Activated T-cell treated with anti-CD3 and anti-CD28 coated beads, Interleukin-2, amount 50 U/mL, for 4 hours (primary cell): ENCODE measurements at places on chromosomes 12 and 14. TPM values are rescaled to one million over a fixed set of nuclear protein-coding genes. Genes with fewer than 3 reads are reported as not detected.
A peak's percentile ranks its signal among the peaks of the same experiment; 100 is the strongest.

- DNase-seq: no peak
These were observed 17.9 kb downstream of the SIVA1 start for GRCh38 chr14:104770851-104771272.

GRCh38 chr12:93348575-93349435, 28.9 kb upstream of the NUDT4 start:
- no peak for DNase-seq

DNA sequence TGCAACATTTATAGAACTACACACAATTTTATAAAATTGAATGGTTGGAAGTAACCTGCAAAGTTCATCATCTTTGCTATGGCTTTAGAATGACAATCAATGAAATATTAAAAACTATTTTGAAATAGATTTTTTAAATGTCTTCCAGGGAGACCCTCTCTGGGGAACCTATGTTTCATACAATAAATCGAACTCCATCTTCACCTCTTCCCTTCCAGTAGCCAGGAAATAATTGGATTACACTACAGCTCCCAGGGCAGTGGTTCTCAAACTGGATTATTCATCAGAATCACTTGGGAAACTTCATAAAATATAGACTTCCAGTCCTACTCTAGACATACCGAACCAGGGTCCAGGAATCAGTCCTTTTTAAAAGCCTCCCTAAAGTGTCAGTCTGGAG, 328.4 kb downstream of the DUSP6 start:
- no peak for DNase-seq

- DNase-seq: no peak
These were observed 28.2 kb upstream of the TMEM233 start for GRCh38 chr12:119565404-119565803.

- DNase-seq: peak; percentile 52
These were observed 125.7 kb downstream of the TSPAN9 start for GRCh38 chr12:3202734-3203446.

DNA sequence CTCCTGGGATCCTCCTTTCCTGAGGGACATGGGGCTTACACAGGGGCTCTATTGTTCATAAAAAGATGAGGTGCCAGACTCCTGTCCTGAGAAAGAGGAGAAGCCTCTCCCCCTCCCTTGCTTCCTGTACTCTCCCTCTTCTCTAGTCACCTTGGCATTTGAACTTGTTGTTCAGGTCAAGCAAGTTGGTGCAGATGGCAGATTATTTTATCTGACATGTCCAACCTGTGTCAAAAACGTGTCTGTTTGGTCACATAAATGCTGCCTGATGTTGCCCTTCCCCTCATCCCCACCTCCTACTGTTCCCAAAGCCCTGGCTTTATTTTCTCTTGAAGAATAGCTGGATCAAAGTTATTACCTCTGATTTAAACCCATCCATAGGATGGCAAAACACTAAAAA, 154.8 kb downstream of the TMX1 start:
- DNase-seq: no peak

GRCh38 chr14:51147183-51147582, 52.3 kb upstream of the TRIM9 start:
- DNase-seq: no peak

- DNase-seq: no peak
These were observed 18.5 kb downstream of the UTP20 start for GRCh38 chr12:101298426-101298825.

DNA sequence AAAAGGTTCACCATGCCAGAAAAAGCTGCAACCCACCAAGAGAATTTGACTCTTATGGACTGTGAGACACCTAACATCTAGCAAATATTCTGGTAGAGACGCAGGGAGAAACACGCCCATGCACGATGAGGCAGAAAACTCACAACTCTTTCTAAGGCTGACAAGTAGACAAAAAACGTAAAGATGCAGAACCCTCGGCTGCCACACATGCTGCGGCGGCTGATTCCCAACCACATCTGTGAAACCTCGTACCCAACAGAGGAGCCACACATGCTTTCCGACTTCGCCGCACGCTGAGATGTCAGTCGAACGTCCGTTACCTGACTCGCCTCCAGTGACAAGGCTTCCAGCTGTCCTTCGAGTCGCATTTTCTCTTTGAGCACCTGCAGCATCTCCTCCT, 21.8 kb downstream of the GOLGA3 start:
- DNase-seq: peak; percentile 28

- no peak for DNase-seq
These were observed 48.2 kb downstream of the CRY1 start for GRCh38 chr12:107045186-107045585.

GRCh38 chr14:81432219-81432661, 32.1 kb upstream of the STON2 start:
- DNase-seq: no peak

DNA sequence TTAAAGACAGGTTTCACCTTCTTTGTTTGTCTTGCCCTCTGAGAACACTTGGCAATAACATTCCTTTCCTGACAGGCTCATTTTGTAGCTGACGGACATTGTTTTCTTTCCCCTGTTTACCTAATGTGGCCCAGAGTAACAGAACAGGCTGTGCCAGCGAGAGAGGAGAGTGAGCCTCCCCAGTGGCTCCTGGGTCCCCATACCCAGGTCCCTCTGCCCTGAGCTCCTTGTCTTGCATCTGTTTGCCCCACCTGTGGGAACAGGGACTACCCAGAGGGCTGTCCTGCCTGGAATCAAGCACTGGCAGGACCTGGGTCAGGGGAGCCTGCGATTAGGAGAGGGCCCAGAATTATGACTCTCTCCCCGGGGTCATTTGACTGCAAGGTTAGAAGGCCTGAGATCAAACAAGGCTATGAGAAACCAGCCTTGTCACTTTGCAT, 222.9 kb downstream of the ZFP36L1 start:
- DNase-seq: no peak

- DNase-seq: no peak
These were observed 116.6 kb upstream of the RTL1 start for GRCh38 chr14:101019990-101020710.

- DNase-seq: no peak
These were observed 4.4 kb upstream of the CSRNP2 start for GRCh38 chr12:51087818-51088217.

DNA sequence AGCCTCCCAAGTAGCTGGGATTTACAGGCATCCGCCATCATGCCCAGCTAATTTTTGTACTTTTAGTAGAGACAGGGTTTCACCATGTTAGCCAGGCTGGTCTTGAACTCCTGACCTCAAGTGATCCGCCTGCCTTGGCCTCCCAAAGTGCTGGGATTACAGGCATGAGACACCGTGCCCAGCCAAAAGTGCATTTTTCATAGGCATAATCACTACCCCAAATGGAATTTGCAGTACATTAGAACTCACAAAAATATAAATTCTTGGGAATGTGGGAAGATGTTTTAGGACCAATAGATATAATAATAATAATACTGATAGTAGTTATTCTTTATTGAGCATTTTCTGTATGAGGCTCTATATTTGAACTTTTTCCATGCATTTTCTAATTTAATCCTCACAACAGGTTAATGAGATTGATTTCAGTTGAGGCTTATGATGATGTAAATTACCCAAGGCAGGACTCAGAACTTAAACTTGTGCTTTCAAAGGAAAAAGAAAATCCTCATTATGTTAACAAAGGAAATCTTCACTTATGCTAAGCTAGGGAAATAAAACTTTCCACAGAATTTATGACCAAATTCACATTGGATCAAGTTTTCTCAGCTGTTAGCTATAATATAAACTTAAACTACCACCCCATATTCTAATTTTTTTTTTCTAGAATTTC, 121.6 kb downstream of the SRGAP1 start:
- DNase-seq: no peak

DNA sequence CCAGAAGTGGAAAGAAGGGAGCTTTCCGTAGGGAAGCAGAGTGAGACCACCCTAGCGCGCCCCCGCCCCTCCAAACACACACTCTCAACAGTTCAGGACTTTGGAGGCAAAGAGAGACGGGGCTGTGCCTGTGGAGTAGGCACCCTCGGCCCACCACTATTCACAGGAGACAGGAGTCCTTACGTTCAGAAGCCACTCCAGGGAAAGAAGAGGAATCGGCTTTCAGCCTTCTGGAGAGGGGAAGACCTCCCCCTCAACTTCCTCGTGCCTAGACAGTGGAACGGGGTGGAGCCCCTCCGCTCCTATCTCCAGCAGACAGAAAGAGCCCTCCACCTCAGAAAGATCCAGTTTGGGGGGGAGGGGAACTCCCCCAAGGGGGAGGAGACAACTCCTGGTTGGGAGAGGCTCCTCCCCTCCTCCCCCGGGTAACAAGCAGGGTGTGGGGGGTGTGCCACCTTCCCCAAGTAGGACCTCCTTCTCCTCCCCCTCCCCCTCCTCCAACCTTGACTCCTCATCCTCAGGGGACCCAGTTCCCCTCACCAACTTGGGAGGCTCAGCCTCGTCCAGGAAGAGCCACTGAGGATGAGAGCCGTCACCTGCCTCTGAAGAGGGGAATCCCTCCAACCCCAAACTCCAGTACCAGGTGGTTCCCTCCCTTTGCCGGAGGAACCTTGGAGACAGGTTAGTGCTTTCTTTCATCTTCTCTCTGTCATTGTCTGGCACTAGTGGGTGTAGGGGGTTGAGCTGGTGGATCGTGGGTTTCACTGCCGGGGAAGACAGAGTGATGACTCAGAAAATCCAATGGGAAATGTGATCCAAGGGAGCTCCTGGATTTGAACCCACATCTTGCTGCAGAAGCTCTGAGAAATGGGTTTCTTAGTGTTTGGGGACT, 883 bp downstream of the FOXJ2 start:
- peak; percentile 50 for DNase-seq

DNA sequence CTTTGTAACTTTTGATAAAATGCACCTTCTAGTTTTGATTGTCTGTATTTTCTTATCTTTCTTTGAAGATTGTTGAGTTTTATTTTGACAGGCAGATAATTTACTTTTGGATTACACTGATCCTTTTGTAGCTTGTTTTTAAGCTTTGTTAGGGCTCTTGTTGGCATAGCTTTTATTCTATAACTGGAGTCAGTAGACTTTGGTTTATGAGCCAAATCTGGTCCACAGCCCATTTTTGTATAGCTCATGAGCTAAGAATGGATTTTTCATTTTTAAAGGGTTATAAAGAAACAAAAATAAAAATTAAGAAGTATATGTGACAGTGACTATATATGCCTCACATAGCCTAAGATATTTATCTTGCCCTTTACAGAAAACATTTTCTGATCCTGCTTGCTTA, 142.3 kb downstream of the FUT8 start:
- DNase-seq: no peak

DNA sequence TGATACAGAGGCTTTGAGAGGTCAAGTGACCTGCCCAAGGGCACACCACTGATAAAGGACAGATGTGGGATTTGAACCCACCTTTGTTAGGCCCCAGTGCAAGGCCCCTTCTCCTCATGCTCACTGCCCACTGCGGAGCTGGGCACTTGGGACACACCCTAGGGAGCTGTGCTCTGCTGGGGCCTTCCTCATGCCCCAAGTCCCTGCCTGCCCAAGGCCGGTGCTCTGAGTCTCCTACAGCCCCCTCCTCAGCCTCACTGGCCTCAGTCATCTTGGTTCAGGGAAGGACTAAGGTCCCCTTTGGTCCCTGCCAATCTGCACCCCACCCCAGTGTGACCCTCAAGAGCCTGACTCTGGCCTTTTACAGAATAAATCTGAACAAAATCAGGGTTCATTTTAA, 7.9 kb upstream of the OAS3 start:
- no peak for DNase-seq

DNA sequence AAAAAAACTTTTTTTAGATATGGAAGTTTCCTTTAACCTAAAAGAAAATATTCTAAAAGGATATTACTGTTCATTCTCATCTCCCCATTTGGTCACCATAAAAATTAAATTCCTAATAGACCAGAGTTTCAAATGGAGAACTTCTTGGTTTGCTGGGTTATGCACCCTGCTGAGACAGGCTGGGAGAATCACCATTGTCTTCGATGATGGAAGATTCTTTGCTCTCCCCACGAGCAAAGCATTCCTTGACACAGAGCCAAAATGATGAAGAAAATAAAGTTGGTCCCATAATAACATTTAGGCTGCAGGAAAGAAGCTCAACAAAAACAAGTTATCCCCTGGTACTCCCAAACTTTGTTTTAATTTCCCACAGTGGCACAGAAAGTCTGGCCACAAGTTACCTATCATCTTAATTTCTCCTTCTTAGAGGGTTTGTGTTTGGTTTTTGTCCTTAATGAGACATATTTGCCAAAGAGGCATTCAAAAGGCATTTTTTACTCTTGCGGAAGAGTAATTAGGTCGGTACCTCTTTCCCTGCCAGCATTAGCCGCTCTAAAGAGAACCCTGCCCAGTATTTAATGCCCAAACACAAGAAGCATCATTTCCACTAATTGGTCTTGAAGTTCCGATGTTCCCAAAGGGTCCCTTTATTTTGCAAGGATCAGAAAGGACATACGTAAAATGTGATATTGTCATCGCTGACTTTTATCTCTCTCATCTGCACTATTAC, 4.8 kb downstream of the DIO2 start:
- DNase-seq: no peak

DNA sequence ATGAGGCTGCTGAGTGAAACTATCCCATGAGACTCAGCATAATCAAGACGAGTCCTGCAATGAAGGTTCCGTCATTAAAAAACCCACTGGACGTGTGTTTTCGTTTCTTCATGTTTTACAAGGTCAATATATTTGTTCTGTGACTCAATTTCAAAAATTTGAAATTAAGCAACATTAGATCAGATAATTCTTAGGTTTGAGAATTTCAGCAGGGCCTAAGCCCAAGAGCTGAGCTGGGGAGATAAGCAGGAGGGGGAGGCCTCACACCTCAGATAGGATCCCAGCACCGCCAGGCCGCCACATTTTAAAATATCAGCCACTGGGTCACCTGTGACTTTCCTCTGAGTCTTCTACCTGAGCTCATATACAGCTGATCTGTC, 13.3 kb downstream of the STX2 start:
- no peak for DNase-seq

DNA sequence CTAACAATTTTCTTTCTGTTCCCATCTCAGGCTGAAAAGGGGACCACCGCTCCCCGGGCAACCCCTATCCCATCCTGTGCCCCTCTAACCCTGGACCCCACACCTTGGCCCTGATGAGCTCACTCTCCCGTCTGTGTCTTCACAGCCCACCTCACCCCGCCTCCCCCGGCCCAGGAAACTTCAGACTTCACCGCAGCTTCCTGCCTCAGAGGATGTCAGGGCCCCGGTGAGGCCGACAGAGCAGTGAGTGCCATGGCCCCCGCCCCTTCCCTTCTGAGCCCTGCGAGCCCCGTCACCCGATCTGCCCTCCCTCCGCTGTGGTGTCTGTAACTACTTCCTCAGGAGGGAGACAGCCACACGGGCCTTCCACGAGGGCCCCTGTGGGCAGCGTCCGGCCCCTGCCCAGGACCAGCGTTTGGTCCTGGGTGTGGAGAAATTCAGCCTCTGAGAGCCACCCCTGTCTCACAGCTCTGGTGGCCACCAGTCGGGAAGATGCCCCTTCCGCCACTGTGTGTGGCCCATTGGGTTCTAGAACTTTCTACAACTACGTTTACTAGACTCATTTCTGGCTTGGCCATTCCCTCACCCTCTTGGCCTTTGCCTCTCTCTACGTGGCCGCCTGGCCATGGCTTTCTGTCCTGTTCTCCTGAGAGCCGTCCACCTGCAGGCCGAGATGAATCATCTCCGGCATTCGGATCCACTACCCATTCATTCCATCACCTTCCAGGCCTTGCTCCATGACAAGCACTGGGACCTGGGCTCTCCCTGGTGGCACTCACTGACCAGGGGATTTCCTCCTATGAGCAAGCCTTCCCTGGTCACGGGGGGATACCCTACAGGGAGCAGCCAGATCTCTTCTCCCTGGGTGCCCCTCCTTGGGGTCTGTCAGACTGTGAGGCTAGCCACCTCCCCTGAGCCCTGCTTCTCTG, 3.4 kb downstream of the RHOF start:
- DNase-seq: peak; percentile 92

GUCY2C gene
- total RNA-seq: not detected

MYH6 gene
- total RNA-seq: not detected

SMCO2 gene
- not detected for total RNA-seq

PLBD1 gene
- 0.13 TPM for total RNA-seq

MSRB3 gene
- 0.24 TPM for total RNA-seq

DTX3 gene
- total RNA-seq: 18.6 TPM

ACSM4 gene
- not detected for total RNA-seq
